Activated naive CD4-positive, alpha-beta T cell treated with Interleukin-2 at 50 U/mL for 16 hours (primary cell): ENCODE measurements at places on chromosomes 7 and 10.
A peak's percentile ranks its signal among the peaks of the same experiment; 100 is the strongest.

DNA sequence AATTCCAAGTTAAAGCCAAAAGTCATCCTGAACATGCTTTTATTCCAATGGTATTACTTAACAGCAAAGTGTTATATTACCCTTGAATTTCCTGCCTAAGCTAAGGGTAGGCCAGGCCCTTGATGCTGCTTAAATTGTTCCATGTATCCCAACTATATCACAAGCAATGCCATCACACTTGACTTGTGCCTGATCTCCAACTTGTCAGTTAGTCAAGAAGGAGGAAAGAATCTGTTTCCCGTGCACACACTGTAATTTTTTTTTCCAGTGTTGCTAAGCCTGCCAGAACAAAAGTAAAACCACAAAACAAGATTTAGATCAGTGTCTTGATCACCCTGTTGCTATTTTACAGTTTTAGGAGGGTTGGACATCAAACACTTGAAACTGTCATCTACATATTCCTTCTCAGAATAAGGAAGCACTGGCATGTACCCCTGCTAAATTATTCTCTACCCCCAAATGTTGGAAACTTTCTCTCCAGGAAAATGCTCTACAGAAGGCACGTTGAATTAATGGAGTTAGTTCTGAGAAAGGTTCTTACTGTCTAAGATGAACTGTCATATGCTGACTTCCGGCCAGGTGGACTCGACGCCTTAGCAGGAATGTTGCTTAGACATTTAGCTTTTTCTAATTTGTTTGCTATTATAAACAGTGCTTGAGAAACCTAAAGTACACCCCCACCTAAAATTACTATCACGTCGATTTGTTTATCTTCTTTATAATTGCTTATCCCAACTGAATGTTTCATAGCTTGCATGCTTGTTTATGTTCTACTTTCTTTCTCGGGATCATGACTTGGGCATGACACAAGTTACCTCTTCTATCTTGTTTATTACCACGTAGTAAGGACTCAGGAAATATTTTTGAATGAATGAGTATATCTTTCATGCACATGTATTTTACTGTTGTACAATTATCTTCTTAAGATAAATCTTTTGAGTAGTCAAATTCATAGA, 105.5 kb upstream of the ZNF438 start:
- DNase-seq, result no peak

- DNase-seq, result no peak
Measured at GRCh38 chr7:91089382-91089963, 174.8 kb upstream of the FZD1 start.

DNA sequence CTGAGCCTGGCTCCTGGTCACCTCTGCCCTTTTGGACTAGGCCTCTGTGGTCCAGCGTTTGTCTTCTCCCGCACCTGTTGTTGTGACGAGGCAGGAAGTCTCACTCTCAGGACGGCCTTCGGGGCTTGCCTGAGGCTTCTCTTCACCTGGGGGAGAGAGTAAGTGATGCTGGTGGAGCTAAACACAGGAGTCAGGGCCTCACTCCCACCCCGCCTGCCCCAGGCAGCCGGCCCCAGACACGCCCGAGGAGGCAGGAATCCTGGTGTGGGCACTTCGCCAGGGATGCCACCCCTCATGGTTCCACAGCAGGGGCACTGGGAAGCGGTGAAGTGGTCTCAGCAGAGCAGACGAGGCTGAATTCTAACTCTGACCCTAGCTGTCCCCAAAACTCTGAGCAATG, 42.4 kb downstream of the IL2RA start:
- no peak for DNase-seq

DNA sequence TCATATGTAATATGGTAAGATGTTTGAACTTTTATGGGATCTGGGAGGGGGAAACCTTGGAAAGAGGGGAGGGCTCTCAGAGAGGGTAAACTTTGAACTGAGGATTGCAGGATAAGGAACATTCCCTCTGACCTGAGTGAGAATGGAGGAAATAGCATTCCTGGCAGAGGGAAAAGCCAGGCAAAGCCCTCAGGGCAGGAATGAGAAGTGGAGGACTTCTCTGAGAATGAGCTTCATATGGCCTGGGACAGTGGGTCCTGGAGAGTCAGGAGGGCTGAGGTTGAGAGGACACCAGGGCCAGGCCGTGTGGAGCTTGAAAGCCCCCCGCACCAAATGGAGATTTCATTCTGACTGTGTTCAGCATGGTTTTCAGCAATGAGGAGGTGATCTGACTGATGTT, 34.2 kb downstream of the NPVF start:
- DNase-seq, result no peak

- DNase-seq, result no peak
Measured at GRCh38 chr10:3173171-3173878, 743 bp upstream of the PITRM1 start.

- DNase-seq, result no peak
Measured at GRCh38 chr10:6977398-6978186, 397.5 kb upstream of the PRKCQ start.

GRCh38 chr7:131355917-131356777, 28.5 kb downstream of the MKLN1 start:
- DNase-seq, result no peak

DNA sequence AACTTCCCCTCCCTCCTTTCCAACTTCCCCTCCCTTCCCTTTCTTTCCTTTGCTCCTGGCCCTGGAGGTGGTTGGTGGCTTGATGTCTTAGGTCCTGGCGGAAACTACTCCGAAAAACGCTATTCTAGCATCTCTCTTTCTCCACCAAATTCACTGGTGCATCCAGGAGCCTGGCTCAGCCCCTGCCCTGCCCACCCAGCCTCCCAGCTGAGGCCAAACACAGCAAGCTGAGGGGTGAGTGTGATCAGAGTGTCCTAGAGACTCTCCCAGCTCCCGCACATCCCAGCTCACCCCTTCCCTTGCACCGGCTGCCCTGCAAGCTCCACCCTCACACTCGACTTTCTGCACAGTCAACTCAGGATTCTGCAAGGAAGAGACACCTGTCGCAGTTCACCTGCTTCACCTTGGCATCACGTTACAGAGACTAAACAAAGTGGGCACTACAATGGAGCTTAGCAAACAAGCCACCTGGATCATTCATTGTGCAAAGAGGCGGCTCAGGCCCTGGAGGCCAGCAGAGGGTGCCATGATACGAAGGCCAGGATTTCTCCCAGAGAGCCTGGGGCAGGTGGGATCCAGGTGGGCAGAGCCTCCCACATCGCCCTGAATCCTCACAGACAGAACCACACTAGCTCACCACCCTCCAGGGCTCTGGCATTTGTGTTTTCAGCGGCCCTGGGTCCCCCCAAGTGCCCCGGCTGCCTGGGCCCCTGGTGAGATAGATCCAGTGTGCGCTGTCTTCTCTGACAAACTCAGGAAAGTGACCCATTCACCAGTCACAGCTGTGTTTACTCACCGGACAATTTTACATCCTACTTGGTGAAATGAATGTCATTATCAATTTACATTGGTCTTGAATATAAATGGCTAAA, 169.6 kb downstream of the TCERG1L start:
- no peak for DNase-seq

- no peak for DNase-seq
Measured at GRCh38 chr7:25628446-25628845, 400.2 kb upstream of the NPVF start.

- DNase-seq, result peak; percentile 26
Measured at GRCh38 chr10:15419279-15419874, 48.3 kb upstream of the FAM171A1 start.

DNA sequence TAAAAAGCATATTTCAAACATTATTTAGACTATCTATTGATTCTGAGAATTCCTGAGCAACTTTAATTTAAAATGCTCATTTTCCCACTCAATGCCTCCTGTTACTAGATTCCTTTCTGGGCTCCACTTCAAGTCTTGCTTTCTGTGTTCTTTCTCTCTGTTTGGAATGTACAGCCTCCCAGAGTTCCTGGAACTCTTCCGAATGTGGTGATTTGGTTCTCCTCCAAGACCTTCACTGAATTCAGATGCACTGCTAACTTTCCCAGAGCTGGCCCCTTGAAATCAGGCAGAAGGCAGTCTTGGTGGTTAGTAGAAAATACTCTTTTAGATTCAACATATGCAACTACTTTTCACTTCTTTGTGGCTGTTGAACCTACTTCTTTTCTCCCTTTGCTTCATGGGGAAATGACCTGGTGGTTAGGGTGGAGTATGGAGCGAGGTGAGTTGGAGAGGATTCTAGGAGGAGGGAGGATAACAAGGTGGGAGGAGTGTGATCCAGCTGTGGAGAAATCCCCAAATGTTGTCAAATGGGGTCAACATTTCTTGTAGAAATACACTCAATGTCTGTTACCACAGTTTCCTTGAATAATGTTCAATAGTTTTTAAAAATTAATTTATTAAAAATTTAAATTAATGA, 27.9 kb upstream of the CCDC7 start:
- DNase-seq, result no peak

- no peak for DNase-seq
Measured at GRCh38 chr7:130092598-130092997, 22.3 kb downstream of the KLHDC10 start.

GRCh38 chr7:128302139-128302538, 41.6 kb downstream of the RBM28 start:
- no peak for DNase-seq

DNA sequence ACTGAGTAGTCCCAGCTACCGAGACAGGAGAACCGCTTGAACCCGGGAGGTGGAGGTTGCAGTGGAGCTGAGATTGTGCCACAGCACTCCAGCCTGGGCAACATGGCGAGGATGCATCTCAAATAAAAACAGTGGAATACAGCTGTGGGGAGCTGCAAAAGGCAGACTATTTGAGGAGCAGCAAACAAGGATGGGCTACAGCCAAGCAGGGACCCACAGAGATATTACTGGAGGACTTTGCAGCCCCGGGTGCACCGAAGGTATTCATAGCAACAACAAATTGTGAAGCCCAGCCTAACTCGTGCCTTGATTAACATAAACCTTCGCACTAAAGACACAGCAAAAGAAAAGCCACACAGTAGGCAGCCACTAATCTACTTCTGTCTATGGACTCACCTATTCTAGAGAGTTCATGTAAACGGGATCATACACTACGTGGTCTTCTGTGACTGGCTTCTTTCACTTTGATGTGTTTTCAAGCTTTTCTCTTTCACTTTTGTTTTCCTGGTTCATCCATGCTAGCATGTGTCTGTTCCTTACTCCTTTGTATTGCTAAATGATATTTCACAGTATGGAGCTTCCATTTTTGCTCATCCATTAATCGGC, 34.0 kb downstream of the PODXL start:
- no peak for DNase-seq

DNA sequence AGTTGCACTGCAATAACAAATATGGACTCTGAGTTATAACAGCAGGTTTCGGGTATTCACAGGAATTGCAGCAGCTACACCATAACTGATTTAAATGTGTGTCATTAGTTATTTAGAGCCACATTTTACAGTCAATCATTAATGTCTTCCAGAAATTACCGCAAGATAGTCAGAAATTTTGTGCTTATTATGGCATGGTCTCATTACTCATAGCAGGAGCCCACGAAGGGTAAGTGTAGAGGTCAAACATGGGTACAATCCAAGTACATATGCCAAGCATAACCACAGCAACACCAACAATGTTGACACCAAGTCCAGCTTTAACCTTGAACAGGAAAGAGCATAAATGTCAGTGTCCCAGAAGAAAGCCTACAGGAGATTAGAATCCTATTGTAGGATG, 84.4 kb downstream of the SLC13A1 start:
- no peak for DNase-seq

DNA sequence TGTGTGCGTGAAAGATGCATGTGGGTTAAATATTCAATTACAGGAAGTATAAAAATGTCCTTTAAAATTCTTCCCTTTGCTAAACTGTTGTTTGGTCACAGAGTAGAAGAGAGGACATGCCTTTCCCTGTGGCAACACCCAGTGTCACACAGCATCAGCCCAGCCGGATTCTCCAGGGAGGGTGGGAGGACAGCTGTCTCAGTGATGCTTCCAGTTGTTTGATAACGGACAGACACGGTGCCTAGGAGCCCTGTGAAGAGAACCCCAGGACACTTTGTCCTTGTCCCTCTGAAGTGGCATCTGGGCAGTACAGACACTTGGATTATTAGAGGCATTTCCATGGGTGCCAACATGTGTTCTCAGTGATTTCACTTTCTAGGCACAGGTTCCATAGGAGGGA, 306.6 kb upstream of the LRGUK start:
- no peak for DNase-seq

- no peak for DNase-seq
Measured at GRCh38 chr10:35352512-35352911, 16.2 kb downstream of the CCNY start.

GRCh38 chr10:84012831-84013458, 126.4 kb upstream of the GHITM start:
- no peak for DNase-seq

GRCh38 chr10:58360412-58361004, 24.7 kb upstream of the TFAM start:
- DNase-seq, result no peak

DNA sequence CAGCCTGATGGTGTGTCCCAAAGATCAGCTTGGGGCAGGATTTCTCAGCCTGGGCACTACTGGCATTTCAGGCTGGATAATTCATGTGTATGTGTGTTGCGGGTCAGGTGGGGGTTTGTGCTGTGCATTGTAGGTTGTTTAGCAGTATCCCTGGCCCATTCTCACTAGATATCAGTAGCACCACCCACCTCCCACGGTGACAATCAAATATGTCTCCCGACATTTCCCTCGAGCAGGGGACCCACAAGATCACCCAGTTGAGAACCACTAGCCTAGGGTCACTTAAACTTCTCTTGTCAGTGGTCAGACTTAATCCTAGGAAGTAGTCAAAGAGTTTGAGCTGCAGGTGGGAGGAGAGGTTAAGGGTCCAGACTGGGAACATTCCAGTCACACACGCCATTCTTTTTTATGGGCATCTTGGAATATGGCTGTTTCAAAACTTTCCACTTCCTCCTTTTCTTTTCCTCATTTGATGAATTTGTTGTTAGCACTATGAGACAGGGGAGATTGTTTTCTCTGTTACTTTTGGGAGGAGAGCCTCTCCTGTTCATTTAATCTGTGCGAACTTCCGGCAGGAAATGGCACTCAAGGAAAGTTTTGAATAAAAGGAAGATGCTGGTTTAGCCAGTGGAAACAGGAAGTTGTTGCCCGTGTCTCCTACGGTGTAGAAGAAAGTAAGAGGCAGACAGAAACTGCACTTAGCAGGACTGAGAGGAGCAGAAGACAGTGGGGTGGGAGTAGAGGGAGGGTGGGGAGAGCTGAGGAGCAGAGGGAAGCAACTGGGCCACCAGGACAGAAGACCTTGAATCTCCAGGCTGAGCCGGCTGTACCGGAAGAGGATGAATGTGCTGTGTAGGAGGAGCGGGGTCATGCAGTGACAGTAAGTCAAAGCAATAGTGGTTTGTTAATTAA, 17.6 kb upstream of the EXOC6 start:
- peak; percentile 37 for DNase-seq

- no peak for DNase-seq
Measured at GRCh38 chr7:68783684-68784083, 814.6 kb upstream of the AUTS2 start.

DNA sequence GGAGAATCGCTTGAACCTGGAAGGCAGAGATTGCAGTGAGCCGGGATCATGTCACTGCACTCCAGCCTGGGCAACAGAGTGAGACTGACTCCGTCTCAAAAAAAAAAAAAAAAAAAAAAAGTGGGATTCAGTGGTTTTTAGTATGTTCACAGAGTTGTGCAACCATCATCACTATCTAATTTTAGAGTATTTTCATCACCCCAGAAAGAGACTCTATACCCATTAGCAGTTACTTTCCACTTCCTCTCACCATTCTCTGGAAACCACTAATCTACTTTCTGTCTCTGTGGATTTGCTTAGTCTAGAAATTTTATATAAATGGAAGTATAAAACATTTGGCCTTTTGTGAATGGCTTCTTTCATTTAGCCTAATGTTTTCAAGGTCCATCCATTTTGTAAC, 113.4 kb downstream of the ST7 start:
- no peak for DNase-seq

GRCh38 chr7:129882531-129882930, 70.2 kb downstream of the UBE2H start:
- no peak for DNase-seq
